ENCODE measurements at places on chromosomes 3 and 15.

DNA sequence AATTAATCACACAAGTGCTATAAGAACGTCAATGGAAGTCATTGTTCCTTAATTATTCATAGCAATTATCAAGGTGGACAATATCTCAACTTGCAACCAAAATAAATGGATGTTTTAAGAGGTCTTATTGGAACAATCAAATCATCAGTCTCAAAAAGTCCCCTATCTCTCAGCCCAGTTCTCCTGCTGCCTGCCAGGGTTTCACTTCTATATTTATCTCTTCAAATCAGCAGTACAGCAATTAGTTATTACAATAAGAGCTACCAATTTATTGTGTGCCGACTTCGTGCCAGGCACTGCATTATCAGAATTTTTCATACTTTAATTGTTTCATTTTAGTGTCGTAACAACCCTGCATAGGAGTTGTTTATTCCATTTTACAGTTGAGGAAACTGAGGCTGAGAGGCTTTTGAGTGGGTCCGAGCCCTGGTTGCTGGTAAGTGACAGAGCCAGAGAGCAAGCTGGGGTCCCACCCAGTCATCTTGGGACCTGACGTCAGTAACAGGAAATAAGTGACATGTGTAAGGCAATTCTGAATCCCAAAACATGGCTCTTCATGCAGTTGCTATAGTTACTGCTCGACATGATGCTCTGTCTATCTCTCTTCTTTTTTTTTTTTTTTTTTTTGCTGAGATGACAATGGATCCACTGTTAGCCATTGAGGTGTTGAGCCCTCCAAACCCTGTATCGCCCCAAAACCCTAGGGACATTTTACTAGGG lies 8.8 kb upstream of the KCTD6 start:
- DNase-seq = no peak

DNA sequence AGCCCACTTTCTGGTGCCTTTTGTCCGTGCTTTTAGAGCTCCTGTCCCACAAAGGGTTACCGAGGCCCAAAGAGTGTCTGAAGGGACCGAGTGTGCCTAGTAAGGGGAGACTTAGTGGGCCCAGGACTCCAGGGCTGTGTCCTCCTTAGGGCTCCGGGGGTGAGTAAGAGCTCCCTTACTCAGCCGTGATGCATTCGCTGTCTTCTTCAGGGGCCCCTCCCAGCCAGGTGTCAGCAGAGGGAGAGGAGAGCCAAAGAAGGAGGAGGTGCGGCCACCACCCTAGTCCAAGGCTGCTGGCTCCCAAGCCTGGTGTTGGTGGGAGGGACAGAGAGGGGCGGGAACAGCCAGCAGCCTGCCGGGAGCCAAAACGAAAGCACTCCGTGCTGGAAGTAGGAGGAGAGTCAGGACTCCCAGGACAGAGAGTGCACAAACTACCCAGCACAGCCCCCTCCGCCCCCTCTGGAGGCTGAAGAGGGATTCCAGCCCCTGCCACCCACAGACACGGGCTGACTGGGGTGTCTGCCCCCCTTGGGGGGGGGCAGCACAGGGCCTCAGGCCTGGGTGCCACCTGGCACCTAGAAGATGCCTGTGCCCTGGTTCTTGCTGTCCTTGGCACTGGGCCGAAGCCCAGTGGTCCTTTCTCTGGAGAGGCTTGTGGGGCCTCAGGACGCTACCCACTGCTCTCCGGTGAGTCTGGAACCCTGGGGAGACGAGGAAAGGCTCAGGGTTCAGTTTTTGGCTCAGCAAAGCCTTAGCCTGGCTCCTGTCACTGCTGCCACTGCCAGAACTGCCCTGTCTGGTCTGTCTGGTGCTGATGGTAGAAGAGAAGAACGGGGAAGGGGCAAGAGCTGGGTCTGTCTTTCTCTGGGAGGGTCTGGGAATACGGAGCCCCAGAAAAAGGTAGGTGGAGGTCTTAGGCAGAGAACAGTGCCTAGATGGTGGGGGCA lies at the start of gene IL17RC:
IL17RC (plus strand) TSS at position 365 of the 947 bp plus-strand sequence; CDS start at position 583, 218 bp downstream.
- DNase-seq = no peak

GRCh38 chr15:58443308-58443707 lies 11.5 kb downstream of the LIPC start:
- DNase-seq = no peak

- no peak for DNase-seq
Observed at GRCh38 chr3:129199366-129199765, 15.7 kb upstream of the CNBP start.

DNA sequence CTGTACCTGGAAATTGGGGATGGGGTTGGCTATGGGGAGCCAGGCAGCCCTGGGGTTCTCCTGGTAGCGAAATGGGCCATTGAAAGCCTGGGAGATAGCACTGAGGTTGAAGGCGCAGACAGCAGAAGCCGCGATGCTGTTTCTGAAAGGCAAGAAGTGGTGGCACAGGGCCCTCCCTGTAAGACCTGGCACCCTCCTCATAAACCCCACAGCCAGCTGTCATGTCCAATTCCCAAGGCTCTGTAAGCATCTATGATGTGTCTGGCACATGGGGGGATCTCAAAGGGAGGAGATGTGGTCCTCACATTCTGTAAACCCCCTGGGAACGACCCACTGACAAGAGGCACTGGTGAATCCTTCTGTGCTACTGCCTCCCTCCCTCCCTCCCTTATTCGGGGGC lies 104.0 kb downstream of the SEMA5B start:
- DNase-seq = no peak

DNA sequence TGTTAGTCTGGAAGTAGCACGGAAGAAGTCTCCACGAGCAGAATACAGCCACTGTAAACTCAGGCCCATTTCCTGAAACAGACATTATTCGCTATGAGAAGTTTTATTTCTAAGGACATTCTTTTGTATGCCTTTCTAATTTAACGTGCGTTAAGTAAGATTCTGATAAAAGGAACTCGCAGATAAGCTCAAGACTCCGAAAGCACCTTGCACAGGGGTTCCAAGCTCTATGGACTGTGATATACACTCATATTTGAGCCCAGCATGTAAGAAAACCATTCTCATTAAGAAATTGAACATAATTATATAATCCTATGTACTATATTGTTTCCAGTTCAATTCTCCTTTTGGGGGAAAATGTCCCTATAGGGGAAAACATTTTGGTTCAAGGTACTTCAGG lies 28.4 kb downstream of the TFRC start:
- DNase-seq = no peak

DNA sequence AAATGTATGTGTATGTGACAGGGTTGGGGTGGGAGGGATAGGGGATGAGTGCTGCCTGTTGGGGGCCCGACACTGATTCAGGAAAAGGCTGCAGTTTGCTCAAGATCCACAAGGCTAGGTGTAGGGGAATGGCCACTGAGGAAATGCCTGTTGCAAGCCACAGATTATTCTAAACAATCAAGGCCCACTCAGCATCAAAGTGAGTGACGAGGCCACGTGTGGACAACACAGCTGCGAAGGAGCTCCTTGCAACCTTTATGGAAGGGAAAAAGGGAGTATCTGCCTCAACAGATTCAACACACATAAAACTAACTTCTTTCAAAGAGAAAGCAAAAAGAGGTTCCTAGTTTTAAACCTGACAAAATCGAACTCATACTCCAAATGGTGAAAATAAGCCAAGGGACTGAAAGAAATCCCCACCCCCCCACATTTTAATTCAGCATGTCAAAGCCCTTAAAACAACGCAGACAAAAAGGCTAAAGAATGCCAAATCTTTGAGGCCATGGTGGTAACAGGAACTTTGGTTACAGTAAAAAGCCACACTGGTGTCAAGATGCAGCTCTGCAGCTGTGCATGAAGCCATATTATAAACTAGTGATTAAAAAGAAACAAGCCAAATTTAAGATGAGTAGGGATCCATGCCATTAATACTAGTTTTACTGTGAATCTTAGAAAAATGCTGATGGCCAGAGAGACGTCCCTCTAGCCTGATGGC lies 3.6 kb downstream of the POLG start:
- no peak for DNase-seq

DNA sequence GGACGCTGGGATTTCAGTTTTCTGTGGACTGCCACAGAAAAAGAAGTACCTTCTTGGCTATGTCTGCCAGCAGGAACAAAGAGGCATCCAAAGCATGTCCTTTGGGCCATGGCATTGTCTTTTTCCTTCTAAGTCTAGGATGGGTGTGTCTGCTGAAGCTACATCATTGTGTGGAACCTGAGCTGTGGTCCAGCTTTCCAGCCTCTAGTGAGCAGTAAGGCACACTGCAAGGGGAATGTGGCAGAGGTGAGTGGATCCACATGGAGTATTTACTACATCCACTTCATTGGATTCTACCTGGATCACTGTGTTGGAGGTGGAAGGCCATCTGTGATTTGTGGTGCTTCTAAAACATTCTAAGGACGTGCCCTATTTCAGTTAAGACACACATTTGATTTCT lies 23.7 kb downstream of the CMTM8 start:
- DNase-seq = no peak

- DNase-seq = no peak
Observed at GRCh38 chr15:73028831-73029451, 23.3 kb upstream of the NEO1 start.

DNA sequence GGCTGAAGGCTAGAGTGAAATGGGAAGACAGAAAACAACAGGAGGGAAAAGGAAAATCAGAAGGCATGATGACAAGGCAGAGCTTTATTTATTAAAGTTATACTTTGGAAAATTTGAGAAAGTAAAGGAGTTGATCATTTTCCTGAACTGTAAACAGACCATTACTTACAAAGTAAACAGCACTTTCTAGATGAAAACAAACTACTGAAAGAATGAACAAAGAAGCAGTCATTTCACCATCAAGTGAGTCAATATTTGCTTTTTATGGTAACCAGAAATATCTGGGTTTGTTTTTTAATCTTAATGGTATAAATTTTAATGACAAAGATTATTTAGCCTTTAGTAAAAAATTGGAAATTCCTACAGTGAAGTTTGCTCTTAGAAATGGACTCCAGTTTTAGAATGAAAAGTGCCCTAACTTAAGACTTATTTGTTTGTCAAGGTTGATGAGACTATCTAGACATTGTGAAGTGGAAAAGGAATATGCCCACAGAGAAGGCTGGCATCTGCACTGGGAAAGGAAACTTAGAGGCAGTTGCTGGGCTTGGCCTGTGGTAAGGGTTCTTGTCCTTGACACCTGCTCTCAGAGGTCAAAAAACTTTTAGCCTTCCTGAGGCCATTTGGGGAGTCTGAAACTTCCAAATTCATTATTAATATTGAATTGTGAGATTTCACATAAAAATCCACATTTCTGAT lies 47.2 kb downstream of the SPTSSB start:
- no peak for DNase-seq

- no peak for DNase-seq
Observed at GRCh38 chr15:46413799-46414198, 779.0 kb downstream of the SQOR start.

- no peak for DNase-seq
Observed at GRCh38 chr3:171528102-171528501, 67.9 kb upstream of the TNIK start.

DNA sequence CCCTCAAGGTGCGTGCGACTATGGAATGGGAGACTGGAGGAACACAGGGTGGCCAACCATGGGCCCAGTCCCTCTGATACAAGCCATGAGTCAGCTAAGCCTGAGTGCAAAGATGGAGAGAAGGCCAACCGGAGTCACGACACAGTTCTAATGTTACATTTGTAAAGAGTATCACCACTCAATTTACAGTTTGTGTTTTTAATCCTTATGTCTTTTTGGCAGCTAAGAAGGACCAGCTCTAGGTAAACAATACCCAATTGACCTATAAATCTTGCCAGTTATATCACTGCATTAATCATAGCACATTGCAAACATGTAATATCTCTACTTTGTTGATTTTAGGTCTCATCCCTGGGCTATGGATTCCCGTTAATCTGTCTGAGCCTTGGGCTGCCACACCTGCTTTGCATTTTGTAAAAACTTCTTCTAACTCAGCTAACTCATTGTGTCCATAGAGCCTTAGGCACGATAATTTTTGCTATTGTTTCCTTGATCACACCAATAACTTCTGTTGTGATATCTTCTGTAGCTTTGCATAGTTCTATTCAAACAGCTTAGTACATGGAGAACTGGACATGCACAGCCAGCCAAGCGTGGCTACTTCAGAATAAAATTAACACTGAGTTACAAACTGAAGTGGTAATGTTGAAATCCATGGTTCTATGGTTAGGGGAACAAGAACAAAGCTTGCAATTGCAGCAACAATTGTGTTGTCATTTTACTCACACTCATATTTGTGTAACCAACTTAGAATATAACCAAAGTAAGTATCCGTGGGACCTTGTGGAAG lies 50.3 kb downstream of the LSM3 start:
- no peak for DNase-seq

DNA sequence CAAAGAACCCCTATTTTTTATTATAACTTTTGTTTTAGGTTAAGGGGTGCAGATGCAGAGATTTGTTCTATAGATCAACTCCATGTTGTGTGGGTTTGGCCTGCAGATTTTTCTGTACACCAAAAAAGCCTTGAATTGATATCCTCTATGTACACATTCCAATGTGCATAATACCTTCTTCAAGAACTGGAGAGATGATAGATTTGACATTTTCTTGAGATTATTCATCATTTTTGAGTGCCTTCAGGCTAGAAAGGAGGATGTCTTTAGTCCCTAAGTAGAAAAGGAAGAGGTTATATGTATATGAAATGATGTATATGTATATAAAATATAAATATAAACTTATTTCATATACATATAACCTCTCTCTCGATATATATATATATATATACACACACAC lies 1190.0 kb upstream of the ALCAM start:
- no peak for DNase-seq

DNA sequence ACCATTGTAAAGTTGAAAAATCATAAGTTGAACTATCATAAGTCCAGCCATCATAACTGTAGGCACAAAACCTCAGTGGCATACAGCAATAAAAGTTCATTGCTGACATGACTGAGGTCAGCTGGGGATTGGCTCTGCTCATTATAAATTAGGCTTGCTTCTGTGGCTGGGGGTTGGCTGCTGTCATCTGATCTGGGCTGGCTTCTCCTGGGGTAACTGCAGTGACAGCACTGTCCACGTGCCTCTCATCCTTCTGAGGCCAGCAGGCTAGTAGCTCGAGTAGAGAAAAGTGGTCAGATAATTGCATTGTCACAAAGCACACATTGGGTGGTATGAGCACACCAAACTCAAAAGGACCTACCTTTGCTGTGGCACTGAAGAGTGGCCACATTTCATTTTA lies 31.3 kb downstream of the CMTM7 start:
- DNase-seq = no peak

GRCh38 chr3:167318306-167318705 lies 61.8 kb downstream of the ZBBX start:
- no peak for DNase-seq

GRCh38 chr15:78350058-78350457 lies 9.9 kb downstream of the CRABP1 start:
- DNase-seq = no peak

- no peak for DNase-seq
Observed at GRCh38 chr3:112366522-112366921, 33.6 kb downstream of the CD200 start.

DNA sequence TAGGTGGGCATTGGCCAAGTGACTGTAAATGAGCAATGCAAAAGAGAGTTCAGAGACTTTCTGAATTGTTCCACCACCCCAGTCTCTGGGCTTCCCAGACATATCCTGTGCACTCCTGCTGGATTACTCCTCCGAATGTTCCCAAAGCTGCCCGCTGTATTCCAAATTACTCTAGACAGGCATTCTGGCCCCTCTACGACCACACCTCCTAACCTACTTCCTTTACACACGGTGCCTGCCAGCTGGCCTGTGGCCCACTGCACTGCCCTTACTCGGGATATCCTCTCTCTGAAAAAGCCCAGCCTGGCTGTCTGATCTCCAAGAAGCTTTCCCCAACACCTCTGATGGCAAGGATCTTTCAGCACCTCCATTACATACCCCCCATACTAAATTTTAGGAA lies 66.6 kb downstream of the DUT start:
- DNase-seq = no peak

- DNase-seq = no peak
Observed at GRCh38 chr3:71662056-71662455, 63.1 kb downstream of the EIF4E3 start.
